ENCODE measurements at places on chromosomes 1 and 21.

GRCh38 chr1:247656221-247656875, 23.2 kb downstream of the OR13G1 start:
- no peak for DNase-seq

GRCh38 chr1:193807208-193807607, 620.8 kb upstream of the B3GALT2 start:
- DNase-seq, result no peak

GRCh38 chr1:162357681-162358266, 18.9 kb downstream of the SPATA46 start:
- DNase-seq, result no peak

GRCh38 chr1:25773441-25774125, 26.4 kb upstream of the SELENON start:
- no peak for DNase-seq

GRCh38 chr1:39048745-39049370, 22.7 kb downstream of the NDUFS5 start:
- no peak for DNase-seq

DNA sequence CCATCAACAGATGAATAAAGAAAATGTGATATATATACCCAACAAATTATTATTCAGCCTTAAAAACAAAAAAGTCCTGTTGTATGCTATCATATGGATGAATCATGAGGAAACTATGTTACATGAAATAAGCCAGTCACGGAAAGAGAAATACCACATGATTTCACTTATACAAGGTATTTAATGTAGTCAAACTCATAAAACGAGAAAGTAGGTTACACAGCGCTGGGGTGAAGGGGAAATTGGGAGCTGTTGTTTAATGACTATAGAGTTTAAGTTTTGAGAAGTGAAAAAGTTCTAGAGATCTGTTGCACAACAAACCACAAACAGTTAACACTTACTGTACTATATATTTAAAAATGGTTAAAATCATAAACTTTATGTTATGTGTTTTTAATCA, 58.5 kb downstream of the SLC25A24 start:
- DNase-seq, result no peak

DNA sequence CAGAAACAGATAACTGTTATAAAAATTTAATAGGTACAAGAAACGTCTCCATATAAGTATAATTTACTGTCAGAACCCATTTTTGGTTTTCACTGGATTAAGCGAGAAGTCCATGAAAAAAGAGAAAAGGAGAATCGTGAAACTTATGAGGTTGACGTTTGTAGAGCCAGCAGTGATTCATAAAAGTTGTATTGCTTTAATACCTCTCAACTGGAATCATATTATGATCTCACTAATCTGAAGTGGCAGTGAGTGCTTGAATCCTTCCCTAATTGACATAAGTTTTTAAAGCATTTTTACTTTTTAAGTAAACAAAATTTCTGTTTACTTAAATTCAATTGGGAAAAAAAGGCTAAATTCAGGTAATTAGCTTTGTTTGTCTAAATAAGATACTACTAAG, 315.3 kb downstream of the TPR start:
- no peak for DNase-seq

Data from NCI-H1048 (cell line).